ENCODE measurements at places on chromosomes 3 and 15.

GRCh38 chr15:60172143-60172542, 168.0 kb downstream of the FOXB1 start:
- DNase-seq: no peak

- no peak for DNase-seq
Observed at GRCh38 chr3:31294430-31295149, 238.1 kb upstream of the STT3B start.

GRCh38 chr15:74400915-74401757, 32.6 kb downstream of the SEMA7A start:
- no peak for DNase-seq

GRCh38 chr15:101664303-101664913, 12.2 kb upstream of the TM2D3 start:
- no peak for DNase-seq

- no peak for DNase-seq
Observed at GRCh38 chr3:195162033-195162669, 108.8 kb downstream of the XXYLT1 start.

GRCh38 chr3:194070220-194070633, 65.7 kb upstream of the HES1 start:
- no peak for DNase-seq

DNA sequence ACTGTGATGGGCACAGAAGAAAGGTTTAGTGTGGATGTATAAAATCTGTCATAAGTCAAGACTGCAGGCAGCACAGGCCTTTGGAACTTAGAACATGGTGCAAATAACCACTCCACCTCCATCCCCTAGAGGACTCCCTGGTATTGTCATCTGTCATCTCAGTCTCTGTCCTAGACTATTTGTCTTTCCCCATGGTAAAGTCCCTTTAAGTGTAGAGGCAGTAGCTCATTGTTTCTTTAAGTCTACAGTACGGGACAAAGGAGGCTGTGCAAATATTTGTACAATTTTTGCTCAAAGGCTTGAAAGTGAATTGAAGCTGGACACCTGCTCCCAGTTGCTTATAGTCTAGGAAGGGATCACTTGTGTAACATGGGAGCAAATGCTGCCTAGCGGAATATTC, 3.2 kb upstream of the PXYLP1 start:
- DNase-seq: no peak

DNA sequence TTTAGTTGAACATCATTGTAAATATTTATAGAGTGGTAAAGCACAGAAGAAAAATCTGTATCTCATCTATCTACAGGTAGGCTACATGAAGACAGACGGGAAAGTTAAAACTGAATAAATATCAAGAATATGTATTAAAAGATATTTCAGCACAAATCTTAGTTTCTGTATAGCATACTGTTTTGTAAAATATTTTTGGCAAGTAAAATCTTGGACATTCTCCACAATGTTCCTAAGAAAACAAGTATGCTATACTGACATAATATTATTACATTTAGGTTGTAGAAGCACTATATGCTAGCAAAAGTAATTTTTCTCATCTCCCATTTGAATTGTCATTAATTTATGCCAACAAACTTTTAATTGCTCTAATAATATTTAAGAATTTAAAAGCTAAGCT, 326.4 kb upstream of the ARL6 start:
- no peak for DNase-seq

- DNase-seq: no peak
Observed at GRCh38 chr3:104646196-104646595, 720.5 kb upstream of the ALCAM start.

GRCh38 chr3:66655671-66656070, 154.8 kb upstream of the LRIG1 start:
- no peak for DNase-seq

DNA sequence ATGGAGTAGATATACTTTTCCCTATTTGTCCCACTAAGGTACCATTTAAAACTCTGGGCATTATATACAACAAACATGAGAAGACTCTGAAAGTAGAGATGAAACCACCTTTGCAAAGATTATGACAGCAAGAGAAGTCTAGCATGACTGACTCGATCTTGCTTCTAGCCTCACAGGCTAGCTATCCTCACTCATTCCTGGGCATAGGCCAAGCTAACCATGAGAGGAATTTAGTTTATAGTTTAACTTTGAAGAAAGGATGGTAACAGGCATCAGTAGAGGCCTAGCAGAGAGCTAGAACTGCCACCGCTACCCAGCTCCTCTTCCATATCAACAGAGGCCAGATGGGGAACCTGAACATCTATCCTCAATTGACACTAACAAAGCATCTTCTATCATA, 63.5 kb upstream of the FSIP1 start:
- no peak for DNase-seq

- no peak for DNase-seq
Observed at GRCh38 chr3:15892311-15893227, 94.8 kb upstream of the ANKRD28 start.

DNA sequence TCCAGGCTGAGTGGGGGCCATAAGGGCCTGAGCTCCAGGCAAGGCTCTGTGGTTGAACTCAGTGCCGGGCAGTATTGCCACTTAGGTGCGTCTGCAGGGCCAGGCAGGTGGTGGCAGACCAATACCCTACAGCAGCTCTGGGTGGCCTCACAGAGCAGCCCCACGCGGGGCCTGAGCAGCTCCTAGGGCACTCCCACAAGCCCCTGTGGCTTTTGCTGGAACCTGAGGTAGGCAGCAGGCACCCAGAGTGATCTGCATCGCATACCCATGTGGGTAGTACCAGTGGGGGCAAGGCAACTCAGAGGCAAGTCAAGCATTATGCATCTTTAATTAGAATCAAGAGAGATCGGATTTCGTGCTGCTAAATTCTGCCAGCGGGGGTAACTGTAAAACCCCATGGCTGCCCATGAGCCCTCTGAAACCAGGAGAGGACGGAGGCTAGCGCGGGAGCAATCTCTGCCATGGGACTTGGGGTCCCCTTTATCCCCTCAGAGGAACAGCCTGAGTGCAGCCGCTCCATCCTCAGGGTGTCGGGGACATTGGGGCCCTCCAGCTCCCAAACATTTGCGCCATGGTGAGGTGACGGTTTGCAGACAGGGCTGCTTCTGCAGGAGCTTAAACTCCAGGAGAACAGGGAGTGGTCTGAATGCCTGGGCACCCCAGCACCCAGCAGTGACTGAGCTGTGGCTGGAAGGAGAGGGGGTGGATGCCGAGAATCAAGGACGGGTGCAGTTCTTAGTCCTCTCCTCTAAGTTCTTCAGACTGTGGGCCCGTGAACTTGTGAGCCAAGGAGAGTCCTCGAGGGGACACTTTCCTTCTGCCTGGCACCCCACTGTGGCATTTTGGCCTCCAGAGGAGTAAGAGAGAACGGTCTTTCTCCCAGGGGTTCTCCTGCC, 62.4 kb upstream of the PCSK6 start:
- DNase-seq: no peak

- DNase-seq: peak; percentile 35
Observed at GRCh38 chr15:72285927-72286516, 13.7 kb upstream of the PARP6 start.

All from effector CD4-positive, alpha-beta T cell (primary cell).